ENCODE measurements at places on chromosomes 4 and X.

DNA sequence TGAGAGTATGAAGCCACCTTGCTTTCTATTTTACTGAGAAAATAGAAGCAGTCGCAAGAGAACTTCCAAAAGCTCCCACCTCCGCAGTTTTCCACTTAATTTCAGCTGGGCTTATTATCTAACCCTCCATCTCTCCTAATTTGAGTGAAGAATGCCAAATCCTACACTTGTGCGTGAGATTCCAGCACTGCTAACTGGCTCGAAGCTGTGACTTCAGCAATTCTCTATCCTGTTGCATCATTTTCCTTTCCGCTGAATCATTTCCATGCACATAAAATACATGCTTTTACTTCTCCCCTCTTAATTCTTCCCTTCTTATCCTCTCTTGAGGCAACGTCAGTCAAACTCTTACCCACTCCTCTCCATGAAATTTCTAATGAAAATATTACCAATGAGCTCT is 189.5 kb downstream of the GASK1B start:
- DNase-seq: no peak

DNA sequence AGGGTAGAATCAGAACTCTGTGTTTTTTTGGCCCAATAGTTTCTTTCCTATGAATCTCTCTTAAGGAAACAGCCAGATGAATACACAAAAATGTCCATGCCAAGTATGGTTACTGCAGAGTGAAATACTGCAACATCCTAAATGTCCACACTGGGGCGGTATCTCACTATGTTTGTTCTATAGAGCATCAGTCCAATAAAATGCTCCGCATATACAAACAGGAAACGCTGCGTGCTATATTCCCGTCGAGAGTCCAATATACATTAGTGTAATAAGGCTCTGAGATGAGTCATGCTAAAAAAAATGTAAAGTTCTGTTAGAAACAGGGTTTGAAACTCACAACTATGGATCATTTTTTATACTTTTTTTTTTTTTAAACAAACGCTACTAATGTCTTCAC is 72.9 kb upstream of the ENOX2 start:
- DNase-seq: no peak

DNA sequence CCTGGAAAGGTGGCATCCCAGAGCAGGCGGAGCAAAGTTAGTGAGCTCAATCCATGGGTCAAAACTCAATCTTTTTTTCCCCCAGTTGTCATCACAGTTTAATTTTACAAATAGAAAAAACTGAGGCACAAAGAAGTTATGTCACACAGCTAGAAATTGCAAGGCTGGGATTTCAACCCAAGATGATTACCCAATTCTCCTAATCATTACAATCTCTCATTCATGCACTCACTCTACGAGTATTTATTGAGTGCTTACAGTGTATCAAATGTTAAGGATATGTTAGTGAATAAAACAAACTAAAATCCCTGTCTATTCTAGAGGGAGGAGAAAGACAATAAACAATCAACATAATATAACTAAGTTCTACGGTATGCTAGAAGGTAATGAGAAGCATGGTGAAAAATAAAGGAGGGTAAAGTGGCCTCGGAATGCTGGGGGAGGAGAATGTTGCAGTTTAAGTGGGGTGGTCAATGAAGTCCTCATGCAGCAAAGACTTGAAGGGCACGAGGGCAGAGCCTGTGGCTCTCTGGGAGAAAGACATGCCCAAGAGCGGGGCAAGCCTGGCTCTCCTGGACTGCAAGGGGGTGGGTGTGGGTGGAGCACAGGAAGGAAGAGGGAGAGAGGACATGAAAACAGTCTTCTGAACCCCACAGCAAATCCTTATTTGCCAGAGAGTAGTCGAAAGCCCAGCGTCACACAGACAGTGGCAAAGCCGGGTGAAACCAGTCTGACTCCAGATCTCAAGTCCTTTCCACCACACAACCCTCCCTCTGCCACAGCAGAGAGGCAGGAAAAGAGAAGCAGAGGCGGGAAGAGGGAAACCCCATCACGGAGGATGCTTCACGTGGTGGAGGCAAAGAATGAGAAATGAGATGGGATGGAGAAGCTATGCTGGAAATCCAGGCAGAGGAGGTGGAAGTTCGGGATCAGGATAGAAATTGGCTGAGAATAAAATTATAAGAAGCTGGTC is 48.3 kb downstream of the RAB33B start:
- no peak for DNase-seq

DNA sequence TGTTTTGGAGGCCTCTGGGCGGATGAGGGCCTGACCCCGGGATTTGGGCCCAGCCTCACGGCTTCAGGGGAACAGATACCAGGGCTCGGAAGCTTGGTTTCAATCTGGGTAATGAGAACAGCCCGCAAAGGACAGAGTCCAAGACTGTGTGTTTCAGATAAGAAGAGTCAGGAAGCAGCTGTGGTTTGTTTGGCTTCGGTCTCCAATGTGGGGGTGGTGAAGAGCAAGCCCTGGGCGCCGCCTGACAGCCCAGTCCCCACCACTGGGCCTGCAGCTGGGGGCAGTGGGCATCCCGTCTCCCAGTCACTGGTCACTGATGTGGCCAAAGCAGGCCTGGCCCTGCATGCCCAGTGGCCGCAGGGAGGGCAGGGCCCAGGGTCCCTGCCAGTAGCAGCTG is 9.1 kb downstream of the WFS1 start:
- DNase-seq: no peak

GRCh38 chr4:173237152-173237551 is 68.5 kb downstream of the GALNT7 start:
- no peak for DNase-seq

DNA sequence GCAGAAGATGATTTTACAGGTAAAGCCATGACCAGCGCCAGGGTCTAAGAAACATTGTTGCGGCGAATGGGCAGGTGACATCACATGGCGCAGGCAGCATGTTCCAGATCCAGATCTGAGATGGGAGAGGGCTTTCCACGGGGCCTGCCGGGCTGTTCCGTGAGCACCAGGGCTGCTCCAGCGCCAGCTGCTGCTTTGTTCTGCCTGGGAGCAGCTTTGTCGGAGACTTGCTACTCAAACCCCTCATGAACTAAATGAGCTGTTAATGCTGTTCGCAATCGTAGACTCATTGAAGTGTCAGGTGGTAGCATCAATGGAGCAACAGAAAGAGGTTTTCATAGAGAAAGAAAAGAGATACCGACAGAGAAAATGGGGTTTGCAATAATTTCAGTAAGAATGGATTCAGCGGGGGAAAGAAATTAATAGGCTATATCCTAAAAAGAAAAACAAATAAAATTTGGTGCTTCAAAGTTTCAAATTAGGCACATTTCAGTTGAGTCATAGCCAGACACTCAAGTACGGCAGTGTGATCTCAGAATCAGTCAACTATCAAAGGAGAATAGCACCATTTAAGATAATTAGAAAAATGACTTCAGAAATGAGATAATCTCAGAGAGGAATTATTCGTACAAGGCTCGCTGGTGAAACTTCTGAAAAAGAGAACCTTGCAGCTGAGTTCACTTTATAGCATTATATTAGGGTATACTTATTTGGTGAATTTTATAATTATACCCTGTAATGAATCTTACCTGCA is 23.9 kb downstream of the SORBS2 start:
- DNase-seq: no peak

GRCh38 chr4:184384056-184384809 is 90.1 kb downstream of the IRF2 start:
- DNase-seq: no peak

GRCh38 chrX:133005042-133005441 is 46.6 kb upstream of the HS6ST2 start:
- DNase-seq: no peak

GRCh38 chr4:139815778-139816601 is 150.4 kb downstream of the MGST2 start:
- no peak for DNase-seq

- no peak for DNase-seq
These were observed 197.7 kb downstream of the INPP4B start for GRCh38 chr4:142648378-142648777.

DNA sequence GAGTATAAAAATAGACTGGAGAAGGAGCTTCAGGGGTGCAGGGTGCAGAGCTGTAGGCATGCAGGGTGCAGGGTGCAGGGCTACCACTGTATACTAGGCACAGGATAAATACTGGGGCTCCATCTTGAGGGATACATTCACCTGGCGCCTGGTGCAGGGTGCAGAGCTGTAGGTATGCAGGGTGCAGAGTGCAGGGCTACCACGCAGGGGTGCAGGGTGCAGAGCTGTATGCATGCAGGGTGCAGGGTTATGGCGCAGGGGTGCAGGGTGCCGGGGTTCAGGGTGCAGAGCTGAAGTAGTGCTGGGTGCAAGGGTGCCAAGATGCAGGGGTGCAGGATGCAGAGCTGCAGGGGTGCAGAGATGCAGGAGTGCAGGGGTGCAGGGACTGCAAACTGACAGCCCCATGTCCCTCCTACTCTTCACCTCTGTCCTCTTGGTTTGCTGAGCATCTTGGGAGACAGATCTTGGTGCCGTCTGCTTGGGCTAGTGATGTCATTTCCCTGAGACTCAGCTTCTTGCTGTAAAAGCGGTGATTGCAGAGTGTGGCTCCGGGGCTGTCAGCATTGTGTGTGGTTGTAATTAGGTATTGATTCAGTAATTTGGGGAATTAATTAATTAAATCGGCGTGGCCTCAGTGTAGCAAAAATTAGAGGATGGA is 91.2 kb downstream of the ADRA2C start:
- DNase-seq: no peak

DNA sequence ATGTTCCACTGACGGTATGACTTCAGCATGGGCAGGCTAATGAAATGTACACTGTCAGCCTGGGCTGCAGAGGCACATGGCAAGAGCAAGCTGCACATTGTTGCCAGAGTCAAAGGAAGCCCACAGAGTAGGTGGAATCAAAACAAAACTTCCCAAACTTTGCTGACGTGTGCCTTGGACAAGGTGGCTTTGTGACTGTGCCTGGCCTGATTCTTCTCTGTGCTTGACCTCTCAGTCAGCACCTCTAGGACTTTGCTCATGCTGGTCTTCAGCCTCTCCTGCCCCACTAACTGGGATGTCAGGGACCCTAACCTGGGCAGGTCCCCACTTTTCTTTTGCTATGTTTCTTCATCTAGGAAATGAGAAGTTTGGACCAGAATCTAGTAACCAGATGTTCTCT is 40.5 kb upstream of the KIAA1210 start:
- DNase-seq: no peak

DNA sequence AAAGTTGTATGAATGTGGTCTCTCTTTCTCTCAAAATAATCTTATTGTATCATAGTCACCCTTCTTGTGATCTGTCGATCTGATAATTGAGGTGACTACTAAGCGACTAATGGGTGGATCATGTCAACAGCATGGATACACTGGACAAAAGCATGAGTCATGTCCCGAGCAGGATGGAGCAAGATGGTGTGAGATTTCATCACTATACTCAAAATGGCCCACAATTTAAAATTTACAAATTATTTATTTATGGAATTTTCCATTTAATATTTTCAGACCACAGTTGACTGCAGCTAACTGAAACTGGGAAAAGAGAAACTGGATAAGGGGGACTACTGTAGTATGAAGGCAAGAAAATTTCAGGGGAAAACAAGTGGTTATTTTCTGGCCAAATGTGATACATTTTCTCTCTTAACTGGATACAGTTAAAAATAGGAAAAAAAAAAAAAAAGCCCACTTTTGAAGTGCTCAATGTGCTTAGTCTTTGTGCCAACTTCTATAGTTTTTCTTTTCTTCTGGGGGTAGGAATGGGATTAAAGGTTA is 25.3 kb downstream of the FAM241A start:
- no peak for DNase-seq
